Fibroblast of villous mesenchyme (primary cell): ENCODE measurements at places on chromosomes 3 and 15.

DNA sequence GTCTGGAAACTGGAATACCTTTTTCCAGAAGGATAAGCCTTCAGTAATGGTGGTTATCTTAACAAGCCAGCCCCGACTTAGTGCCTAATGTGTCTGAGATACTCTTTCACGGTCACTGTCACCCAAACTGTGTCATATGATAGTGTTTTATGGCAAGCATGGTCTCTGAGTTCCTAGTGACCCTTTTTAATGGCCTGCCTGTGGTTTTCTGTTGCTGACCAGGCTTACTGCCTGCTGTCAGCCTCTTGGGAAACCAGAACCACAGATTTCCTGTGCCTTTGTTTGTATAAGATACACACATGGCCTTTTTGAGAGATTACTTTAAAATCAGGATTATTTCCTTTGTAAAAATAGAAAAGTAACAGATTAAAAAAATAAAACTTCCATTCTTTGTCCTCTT is 22.4 kb downstream of the HPS3 start:
- DNase-seq = peak; percentile 94

- DNase-seq = peak; percentile 39
Observed at GRCh38 chr15:50116477-50116876, 2.6 kb downstream of the ATP8B4 start.

DNA sequence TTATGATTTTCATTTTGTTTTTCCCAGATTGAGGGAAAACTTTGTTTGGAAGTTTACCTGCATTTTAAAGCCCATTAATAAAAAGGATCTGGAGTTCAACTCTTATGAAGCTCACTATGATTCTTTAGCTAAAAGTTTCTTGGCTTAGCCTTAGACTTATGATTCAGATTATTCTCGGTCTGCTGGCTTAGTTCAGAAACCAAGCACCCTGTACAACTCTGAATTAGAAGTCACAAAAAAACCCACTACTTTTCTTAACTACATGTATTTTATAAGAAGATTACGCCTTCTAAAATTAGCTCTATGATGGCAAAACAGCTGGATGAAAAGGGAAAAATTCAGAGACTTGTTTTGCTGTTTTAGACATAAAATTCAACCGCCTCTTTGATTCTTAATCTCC is 14.3 kb upstream of the DENND4A start:
- DNase-seq = no peak

GRCh38 chr15:68045289-68046265 is 8.5 kb upstream of the PIAS1 start:
- DNase-seq = no peak

- DNase-seq = no peak
Observed at GRCh38 chr3:186996356-186996755, 66.0 kb downstream of the ST6GAL1 start.

- DNase-seq = no peak
Observed at GRCh38 chr3:99772171-99772570, 45.5 kb upstream of the CMSS1 start.
